ENCODE measurements at places on chromosomes 1 and 21. TPM values are rescaled to one million over a fixed set of nuclear protein-coding genes. Genes with fewer than 3 reads are reported as not detected.

GPR52 gene
- polyA plus RNA-seq = not detected

DNA sequence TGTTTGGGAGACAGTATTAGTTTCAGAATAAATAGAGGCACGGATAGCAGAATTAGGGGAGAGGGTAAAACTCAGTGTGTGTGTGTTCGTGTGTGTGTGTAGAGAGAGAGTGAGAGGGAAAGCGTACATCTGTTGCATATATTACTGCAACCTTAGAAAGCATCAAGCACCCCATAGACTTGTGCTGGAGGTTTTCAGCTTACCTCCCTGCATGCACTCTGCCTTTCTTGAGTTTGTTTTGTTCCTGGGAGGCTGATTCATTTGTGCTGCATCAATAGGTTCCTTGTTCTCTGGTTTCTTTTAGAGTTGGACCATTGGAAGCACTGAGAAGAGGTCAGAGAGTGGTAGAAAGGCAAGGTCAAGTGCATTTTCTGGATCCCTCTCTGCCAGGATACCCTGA is 104.4 kb upstream of the KCNK1 start:
- DNase-seq = no peak

PBX1 gene
- 72.1 TPM for polyA plus RNA-seq

GRCh38 chr1:225888898-225889601 is at the start of gene LEFTY1:
LEFTY1 (minus strand) TSS chr1:225889146; CDS start chr1:225889066, 80 bp downstream.
- no peak for DNase-seq

TNFRSF8 gene
- polyA plus RNA-seq = not detected

PRKAA2 gene
- polyA plus RNA-seq = 0.48 TPM
